Large intestine (tissue), 12 donors: ENCODE measurements at places on chromosomes 16 and 17. TPM values are rescaled to one million over a fixed set of nuclear protein-coding genes. Genes with fewer than 3 reads are reported as not detected.

The HOXB2 gene
- 18.6 TPM for polyA plus RNA-seq

The HSF4 gene
- polyA plus RNA-seq, result 8.2 TPM

The HCFC1R1 gene
- polyA plus RNA-seq, result 57.8 TPM

The RNF43 gene
- 29.9 TPM for polyA plus RNA-seq

The TSPOAP1 gene
- polyA plus RNA-seq, result 17.2 TPM

The SSTR5 gene
- polyA plus RNA-seq, result 1.2 TPM

The PIPOX gene
- polyA plus RNA-seq, result 51.5 TPM

The KRT15 gene
- 0.79 TPM for polyA plus RNA-seq

The RDM1 gene
- polyA plus RNA-seq, result 5.6 TPM

The METTL16 gene
- 26.3 TPM for polyA plus RNA-seq

The SDR42E1 gene
- 18.6 TPM for polyA plus RNA-seq

The ASGR1 gene
- polyA plus RNA-seq, result 5.7 TPM

The TNP2 gene
- not detected for polyA plus RNA-seq

The DHRS7C gene
- 0.24 TPM for polyA plus RNA-seq

The FAM171A2 gene
- polyA plus RNA-seq, result 6.5 TPM

The CA7 gene
- 12.1 TPM for polyA plus RNA-seq

The C17orf107 gene
- polyA plus RNA-seq, result 2.1 TPM

DNA sequence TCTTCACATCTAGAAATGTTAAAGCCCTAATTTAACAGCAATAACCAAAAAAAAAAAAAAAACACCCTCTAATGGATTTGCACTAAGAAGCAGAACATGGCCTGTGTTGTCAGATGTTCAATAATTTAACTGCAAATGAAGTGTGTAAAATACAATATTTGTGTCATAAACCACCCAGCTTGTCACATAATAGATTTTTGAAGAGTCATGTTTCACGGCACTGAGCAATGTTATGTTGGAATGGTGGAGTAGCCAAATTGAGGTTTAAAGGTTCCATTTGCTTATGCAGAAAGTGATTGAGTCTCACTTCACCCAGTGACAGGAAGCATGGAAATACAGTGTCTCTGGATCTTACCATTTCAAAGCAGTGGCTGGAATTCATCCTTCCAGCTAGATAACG is 173.2 kb upstream of the XYLT1 start:
- DNase-seq, result no peak

- DNase-seq, result peak; percentile 33
Measured at GRCh38 chr16:19884611-19885450, at the start of gene GPRC5B. Gene GPRC5B, minus strand, starts transcription at chr16:19884848. Its CDS starts 12,003 bp downstream, at chr16:19872845.

- DNase-seq, result no peak
Measured at GRCh38 chr17:22600644-22601298, 908.4 kb downstream of the KCNJ18 start.

GRCh38 chr16:63539276-63539675 is 1503.0 kb upstream of the CDH8 start:
- no peak for DNase-seq

DNA sequence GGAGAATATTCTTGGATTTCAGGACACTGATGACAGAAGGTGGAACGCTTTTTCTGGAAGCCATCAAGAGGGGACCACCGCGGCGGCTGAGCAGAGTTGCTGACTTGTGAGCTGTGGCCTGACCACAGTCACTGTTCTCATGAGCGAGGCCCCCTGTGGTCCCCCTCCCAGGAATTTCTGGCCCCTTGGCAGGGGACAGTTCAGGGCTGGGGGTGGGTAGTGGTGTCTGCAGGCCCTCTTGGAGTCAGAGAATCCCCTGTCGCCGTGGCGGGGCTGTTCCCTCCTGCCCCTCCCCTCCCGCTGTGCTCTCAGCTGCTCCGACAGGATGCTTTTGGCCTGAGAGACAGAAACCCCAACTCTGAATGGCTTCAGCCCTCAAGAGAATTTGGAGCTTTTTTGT is 292.0 kb downstream of the SEC14L1 start:
- DNase-seq, result no peak

GRCh38 chr17:75614006-75614405 is 19.2 kb upstream of the SMIM5 start:
- DNase-seq, result no peak

GRCh38 chr16:16045879-16046278 is 96.5 kb downstream of the ABCC1 start:
- no peak for DNase-seq

GRCh38 chr17:81020443-81020766 is 14.5 kb upstream of the BAIAP2 start:
- DNase-seq, result no peak

DNA sequence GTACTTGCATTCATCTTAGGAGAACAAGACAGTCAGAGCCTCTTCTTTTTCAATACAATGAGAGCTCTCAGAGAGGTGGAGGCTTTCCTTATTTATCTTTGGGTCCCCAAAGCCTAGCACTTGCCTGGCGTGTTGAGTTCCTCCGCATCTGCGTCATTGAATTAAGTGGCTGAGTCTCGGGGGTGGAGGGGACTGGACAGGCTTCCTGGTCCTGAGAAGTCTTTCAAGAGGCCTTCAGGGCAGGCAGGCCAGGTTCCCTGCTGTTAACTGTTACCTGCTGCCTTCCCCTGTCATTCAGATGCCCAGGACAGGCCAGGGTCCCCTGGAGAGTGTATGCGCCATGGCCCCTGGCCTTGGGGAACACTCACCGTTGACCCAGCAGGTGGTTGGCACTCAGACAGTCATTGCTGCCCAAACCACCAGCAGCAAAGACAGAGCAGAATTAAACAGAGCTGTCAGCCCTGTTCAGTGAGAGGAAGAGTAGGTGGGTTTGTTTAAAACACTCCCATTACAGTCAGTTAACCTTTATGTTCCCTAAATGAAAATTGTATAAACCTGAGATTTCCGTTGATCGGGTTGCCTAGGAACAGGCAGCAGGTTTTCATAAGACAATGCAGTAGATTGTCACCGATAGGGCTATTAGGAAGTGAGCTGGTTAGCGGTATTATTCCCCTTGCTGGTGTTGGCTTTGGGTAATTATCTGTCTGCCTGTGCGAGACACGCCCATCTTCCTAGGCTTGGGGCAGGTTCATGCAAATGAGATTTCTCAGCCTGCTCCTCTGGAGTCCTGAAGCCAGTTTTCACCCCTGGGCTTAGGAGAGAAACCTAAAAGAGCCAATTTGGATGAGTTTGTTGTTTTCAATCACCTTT is 132.7 kb downstream of the CCDC182 start:
- no peak for DNase-seq

- no peak for DNase-seq
Measured at GRCh38 chr17:9553596-9553995, 22.0 kb downstream of the STX8 start.

GRCh38 chr17:32288615-32289014 is 23.0 kb downstream of the RHBDL3 start:
- no peak for DNase-seq

GRCh38 chr17:41547921-41548843 is 20.1 kb upstream of the KRT19 start:
- DNase-seq, result no peak

- DNase-seq, result no peak
Measured at GRCh38 chr17:70006159-70006558, 68.9 kb upstream of the KCNJ16 start.

DNA sequence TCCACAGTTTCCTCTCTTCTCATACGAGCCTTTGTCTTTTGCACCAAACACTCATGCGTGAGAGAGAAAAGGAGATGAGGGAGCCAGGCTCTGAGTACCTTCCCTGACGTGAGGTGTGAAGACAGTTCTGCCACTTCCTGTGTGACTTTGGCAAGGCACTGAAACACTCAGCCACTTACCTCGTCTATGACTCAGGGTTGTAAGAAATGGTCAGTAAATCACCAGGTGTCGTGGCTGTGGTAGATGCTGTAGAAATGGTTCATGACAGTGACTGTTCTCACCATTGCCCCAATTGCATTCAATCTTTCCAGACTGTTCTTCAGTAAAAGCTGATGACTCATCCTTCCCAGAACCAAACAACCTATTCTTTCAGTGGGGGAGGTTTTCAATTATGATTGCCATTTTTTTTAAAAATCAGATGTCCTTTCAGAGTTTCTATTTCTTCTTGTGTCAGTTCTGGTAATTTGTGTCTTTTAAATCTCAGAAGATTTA is 49.2 kb upstream of the CBFA2T3 start:
- DNase-seq, result no peak

DNA sequence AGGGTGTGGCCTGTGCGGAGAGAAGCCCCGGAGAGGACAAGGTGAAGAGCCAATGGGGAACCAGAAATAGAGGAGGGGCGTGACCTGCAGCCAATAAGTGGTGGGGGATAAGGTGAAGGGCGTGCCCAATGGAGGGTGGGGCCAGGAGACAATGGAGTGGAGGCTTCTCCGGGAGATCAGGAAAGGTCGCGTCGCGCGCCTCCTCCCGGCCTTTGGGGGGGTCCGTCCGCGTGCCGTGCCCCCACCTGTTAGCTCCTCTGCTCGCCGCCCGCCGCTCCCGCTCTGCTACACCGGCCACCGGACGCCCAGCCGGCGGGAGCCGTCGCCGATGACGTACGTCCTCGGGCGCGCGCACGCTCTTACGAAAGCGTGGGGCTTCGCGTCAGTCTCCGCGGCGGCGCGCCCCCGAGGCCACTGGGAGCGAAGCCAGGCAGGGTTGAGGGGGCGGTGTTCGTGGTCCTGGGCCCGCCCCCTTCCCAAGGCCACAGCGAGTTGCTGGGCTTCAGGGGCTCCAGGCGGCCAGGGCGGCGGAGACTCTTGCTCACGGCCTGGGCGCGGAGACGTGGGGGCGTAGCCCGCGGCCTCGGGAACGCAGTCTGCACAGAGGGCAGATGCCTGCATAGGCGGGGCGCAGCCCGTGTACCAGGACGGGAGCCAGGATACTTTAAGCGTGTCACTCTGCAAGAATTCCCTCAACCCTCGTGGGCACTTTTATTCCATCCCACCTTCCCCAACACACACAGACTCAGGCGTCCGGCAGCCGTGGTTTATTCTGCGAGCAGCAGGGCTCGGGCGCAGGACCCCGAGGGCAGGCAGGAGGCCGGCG is at the start of gene MATCAP1:
TSS of gene MATCAP1 (minus strand) at position 337 of the 826 bp plus-strand sequence. CDS start 3,353 bp downstream, outside the sequence.
- DNase-seq, result peak; percentile 97

DNA sequence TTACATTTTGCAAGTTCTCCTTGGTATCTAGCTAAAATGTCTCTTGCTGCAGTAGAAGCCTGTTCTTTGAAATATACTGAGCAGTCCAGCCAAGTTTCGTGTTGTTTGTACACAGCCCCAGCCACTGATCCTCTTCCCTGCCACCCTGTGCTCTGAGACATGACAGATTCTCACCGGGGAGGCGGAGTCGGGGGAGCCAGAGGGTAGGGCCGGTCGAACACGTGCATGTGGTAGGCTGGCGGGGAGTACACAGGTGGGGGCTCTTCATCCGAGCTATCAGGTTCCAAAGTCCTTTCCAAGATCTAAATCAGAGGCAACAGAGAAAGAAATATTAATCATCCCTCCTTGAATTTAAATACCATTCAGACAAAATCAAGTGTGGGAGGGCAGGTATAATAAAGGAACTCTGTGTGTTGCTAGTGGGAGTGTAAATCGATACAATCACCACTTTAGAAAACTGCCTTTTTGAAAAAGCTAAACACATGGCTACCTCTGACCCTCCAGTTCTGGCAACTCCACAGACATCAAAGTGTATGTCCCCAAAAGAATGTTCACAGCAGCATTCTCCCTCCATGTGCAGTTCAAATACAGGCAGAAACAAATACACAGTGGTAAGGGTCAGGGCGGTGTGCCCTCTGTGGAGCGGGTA is 29.7 kb upstream of the MRPS23 start:
- DNase-seq, result peak; percentile 75

- no peak for DNase-seq
Measured at GRCh38 chr17:79042421-79043190, 18.6 kb downstream of the C1QTNF1 start.

DNA sequence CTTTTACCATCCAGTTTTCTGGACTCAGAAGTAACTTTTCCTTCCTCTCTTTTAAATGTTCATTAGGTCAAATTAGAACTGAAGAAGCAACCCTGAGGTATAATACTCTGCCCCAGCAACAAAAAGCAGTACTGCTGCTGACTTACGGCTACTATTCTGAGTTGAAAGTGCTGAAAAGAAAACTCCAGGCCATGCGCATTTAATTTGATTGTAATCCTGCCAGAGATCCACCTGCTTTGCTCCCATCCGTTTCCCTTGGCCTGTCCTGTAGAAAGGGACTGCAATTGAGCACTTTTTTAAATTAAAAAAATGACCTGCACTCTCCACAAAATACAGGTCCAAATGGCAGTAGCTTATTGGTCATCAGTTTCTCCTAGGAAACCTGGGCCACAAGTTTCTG is 61.6 kb downstream of the PITPNC1 start:
- DNase-seq, result no peak

DNA sequence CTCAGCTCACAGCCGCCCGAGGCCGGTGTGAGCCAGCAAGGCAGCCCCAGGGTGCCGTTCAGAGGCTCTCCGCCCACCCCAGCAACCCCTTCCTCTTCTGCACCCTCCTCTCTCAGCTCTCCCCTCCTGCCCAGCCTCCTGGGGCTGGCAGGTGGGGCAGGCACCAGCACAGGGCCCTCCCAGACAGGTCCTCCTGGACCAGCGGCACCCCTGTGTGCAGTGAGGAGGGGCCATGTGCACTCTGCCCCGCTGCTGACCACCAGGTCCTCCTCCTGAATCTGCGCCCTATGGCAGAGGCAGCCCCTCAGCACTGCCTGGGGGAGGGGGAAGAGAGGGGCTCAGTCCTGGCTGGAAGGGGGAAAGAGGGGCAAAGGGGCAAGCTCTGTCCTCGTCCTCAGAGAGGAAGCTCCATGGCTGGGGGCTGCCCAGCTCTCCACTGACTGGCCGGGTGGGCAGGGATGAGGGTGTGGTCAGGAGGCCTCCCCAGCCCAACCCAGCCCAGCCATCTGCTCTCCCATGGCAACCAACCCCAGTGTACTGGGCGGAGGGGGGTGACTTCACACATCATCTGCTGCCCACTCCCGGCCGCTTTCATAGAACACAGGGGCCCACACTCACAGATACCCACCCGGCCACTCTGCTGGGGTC is 5.4 kb upstream of the BCAR1 start:
- peak; percentile 66 for DNase-seq

GRCh38 chr16:24125214-24125613 is 130.9 kb upstream of the CACNG3 start:
- DNase-seq, result no peak

DNA sequence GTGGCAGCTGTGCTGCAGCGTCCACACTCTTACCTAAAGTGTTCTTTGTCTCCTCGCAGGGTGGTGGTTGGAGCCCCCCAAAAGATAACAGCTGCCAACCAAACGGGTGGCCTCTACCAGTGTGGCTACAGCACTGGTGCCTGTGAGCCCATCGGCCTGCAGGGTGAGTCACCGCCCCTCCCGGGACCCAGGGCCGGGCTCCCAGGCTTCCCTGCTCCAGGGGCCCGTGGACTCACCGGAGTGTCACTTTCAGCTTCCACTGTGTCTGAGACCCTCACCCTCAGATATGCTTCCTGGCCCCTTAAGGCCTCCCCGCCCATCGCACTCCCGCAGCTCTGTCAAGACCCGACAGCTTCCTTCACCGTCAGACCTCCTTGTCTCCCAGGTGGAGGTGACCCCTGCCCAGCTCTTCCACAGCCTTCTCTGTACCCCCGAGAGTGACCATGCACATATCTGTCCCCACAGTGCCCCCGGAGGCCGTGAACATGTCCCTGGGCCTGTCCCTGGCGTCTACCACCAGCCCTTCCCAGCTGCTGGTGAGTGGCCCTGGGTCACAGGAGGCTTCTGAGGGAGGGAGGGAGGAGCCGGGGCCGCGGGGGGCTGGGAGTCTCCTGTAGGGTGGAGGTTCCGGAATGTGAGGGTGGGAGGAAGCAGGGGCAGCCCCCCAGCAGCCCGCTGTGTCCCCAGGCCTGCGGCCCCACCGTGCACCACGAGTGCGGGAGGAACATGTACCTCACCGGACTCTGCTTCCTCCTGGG is 1.8 kb downstream of the ITGAX start:
- DNase-seq, result no peak

- no peak for DNase-seq
Measured at GRCh38 chr16:54287131-54288029, 793 bp upstream of the IRX3 start.

- DNase-seq, result no peak
Measured at GRCh38 chr17:28370744-28371103, 617 bp upstream of the VTN start.
